ENCODE measurements at places on chromosomes 3 and 15. TPM values are rescaled to one million over a fixed set of nuclear protein-coding genes. Genes with fewer than 3 reads are reported as not detected.
A peak's percentile ranks its signal among the peaks of the same experiment; 100 is the strongest.

GRCh38 chr3:42600958-42601675, 631 bp downstream of the NKTR start:
- peaks cover 29% of the 10 kb centered on the region for H3K4me1 ChIP-seq
- H3K27me3 ChIP-seq, result no peaks in the 10 kb centered on the region
- DNase-seq, result peak; percentile 86
- H3K4me3 ChIP-seq, result peak overlapping the region; percentile 94

The NUP210 gene
- 1.5 TPM for total RNA-seq

DNA sequence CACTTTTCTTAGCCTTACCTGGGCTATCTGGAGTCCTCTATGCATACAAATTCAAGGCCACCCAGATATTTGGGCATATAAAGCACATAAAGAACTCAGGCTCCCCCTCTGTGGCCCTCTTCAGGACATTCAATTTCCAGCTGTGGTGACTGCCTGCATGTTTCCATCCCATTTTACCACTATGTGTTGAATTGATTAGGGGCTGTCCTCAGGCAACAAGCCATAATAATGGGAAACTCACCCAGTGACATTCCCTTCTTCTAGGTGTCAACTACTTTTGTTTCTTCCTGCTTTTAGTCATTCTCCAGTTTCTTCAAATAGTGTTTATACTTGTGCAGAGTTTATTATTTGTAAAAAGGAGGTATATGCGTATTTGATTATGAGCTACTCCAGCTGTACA, 18.0 kb downstream of the NRG4 start:
- no peak overlapping the region for H3K4me3 ChIP-seq
- no peak overlapping the region for H3K27ac ChIP-seq
- DNase-seq, result no peak
- no peaks in the 10 kb centered on the region for H3K36me3 ChIP-seq
- no peaks in the 10 kb centered on the region for H3K4me1 ChIP-seq

The SLC28A2 gene
- total RNA-seq, result not detected

The CAMK2N2 gene
- total RNA-seq, result 1.8 TPM

DNA sequence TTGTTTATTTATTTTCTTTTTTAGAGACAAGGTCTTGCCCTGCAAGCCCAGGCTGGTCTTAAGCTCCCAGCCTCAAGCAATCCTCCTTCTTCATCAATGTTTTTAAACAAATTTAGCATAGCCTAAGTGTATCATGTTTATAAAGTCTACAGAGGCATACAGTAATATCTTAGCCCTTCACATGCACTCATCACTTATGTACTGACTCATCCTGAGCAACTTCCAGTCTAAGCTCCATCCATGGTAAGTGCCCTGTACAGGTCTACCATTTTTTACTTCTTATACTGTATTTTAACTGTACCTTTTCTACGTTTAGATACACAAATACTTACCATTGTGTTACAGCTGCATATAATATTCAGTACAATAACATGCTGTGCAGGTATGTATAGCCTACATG, 860.0 kb downstream of the FHIT start:
- no peak overlapping the region for H3K4me3 ChIP-seq
- H3K27me3 ChIP-seq, result peaks cover 8% of the 10 kb centered on the region
- no peaks in the 10 kb centered on the region for H3K36me3 ChIP-seq
- no peaks in the 10 kb centered on the region for H3K4me1 ChIP-seq
- no peak overlapping the region for H3K27ac ChIP-seq

The CHRM5 gene
- not detected for total RNA-seq

The ISLR2 gene
- total RNA-seq, result 6.1 TPM

- no peaks in the 10 kb centered on the region for H3K4me1 ChIP-seq
- H3K36me3 ChIP-seq, result no peaks in the 10 kb centered on the region
- H3K27ac ChIP-seq, result no peak overlapping the region
- DNase-seq, result no peak
- H3K4me3 ChIP-seq, result no peak overlapping the region
These were observed 6.7 kb downstream of the NBEAL2 start for GRCh38 chr3:46986055-46986730.

GRCh38 chr3:134201201-134202130, 49.2 kb downstream of the RYK start:
- no peaks in the 10 kb centered on the region for H3K27me3 ChIP-seq
- H3K36me3 ChIP-seq, result peaks cover 30% of the 10 kb centered on the region
- H3K4me3 ChIP-seq, result no peak overlapping the region
- H3K4me1 ChIP-seq, result peaks cover 11% of the 10 kb centered on the region
- DNase-seq, result no peak

DNA sequence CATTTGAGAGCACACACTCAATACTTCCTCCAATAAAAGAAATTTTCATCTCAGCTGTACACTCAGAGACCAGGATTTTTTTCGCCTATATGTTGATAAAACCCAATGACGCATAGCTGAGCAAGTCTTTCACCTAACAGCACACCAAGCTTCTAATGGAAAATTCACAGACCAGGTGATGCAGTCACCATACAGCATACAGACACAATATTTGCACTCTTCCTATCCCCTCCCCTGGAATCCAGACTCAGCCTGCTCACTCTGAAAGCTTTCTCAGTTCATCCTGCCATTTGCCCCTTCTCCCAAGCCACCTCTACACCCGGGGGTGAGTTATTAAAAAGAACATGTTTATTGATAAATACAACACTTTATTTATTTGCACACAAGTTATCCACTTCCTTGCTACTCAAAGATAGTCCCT, 1.7 kb downstream of the TBC1D5 start:
- DNase-seq, result no peak
- peaks cover 2% of the 10 kb centered on the region for H3K36me3 ChIP-seq
- peaks cover 32% of the 10 kb centered on the region for H3K4me1 ChIP-seq
- H3K4me3 ChIP-seq, result peak overlapping the region; percentile 93
- no peaks in the 10 kb centered on the region for H3K27me3 ChIP-seq

DNA sequence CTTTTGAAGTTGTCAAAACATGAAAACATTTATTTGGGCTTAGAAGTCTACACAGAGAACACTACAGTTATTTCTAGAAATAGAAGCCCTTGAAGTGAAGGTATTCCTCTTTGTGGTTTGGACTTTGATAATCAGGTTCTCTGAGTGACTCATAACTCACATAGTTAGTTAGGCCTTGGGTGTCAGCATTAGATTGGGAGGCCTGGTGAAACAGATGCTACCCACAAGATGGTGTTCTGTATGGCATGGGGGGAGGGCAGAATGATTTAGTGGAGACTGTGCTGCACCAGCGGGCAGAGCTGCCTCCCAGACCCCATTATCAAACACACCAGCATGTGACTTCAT, 108.9 kb upstream of the ETV5 start:
- no peak for DNase-seq
- no peak overlapping the region for H3K4me3 ChIP-seq
- no peaks in the 10 kb centered on the region for H3K36me3 ChIP-seq
- H3K27ac ChIP-seq, result no peak overlapping the region

The ADAMTSL3 gene
- total RNA-seq, result not detected

DNA sequence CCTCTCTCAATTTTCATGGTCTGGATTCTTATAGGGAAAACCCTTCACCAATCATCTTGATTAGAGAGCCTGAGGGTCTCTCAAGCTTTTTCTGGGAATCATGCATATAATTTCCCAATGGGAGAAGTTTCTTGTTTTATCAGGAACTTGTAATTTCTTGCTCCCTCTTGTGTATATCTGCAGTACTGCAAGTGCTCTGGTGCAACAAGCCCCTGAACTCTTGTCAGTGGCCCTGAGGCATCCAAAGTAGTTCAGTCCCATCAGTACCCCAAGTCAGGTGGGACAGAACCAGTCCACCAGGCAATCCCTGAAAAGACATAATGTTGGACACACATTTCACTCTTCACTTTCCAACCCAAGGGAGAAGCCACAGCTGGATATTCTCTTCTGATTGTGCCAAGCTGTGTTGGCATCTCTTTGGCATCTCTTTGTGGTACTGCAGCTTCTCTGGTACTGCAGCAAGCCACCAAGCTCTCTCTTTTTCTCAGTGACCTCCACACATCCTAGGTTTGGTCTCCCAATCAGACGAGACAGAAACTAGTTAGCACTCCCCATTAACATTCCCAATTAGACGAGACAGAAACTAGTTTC, 214.5 kb downstream of the ZIC4 start:
- H3K27me3 ChIP-seq, result no peaks in the 10 kb centered on the region
- no peak overlapping the region for H3K27ac ChIP-seq
- peaks cover 2% of the 10 kb centered on the region for H3K36me3 ChIP-seq

The SLCO2A1 gene
- total RNA-seq, result 10.7 TPM

DNA sequence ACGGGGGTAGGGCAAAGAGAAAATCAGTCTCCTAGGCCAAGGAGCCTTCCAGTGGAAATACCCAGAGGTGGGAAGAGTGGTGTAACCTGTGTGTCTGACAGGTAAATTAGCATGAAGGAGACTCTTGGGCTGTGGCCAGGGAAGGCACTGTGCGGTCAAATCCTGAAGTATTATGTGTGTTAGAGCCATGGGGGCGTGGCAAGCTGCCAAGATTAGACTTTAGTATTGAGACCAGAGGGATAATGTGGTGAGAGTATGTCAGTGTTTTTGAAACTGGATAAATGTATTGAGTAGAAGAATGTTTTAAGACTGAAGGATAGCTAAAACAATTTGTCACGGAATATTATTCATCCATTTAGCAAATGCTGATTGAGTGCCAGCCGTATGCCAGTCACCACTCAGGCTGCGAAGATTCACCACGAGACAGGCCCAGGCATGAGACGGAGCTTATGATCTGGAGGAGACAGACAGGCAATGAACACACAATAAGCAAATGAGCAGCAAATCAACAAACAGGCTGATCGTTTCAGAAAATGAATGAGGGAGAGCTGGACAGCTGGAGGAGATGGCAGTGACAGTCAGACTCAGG, 445.9 kb downstream of the MCTP2 start:
- no peaks in the 10 kb centered on the region for H3K36me3 ChIP-seq
- no peaks in the 10 kb centered on the region for H3K27me3 ChIP-seq
- no peaks in the 10 kb centered on the region for H3K4me1 ChIP-seq
- no peak for DNase-seq
- H3K27ac ChIP-seq, result no peak overlapping the region

GRCh38 chr3:46909535-46910161, 32.1 kb downstream of the PTH1R start:
- H3K27me3 ChIP-seq, result no peaks in the 10 kb centered on the region
- H3K36me3 ChIP-seq, result no peaks in the 10 kb centered on the region

The PLS1 gene
- total RNA-seq, result 0.78 TPM

GRCh38 chr3:47083786-47084185, 80.1 kb downstream of the SETD2 start:
- no peak overlapping the region for H3K27ac ChIP-seq
- H3K36me3 ChIP-seq, result peaks cover 63% of the 10 kb centered on the region
- H3K4me3 ChIP-seq, result no peak overlapping the region
- H3K27me3 ChIP-seq, result no peaks in the 10 kb centered on the region
- DNase-seq, result no peak

DNA sequence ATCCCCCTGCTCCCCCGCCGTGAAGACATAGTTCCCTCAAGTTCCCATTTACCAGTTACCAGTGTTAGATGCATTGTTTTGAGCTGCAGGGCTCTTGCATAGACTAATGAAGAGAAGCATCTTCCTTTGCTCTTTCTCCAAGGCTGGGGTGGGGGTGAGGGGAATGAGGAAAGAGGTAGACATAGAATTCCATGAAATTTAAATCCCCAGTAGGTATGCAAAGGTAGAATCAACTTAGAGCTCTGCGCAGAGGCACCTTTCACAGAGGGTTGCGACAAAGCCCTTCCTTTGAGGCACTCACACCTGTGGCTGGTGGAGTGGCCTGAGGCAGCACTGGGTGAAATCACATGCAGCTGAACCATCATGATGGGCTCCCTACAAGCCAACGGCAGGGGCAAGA, 101.3 kb downstream of the WDR76 start:
- H3K36me3 ChIP-seq, result no peaks in the 10 kb centered on the region
- H3K4me3 ChIP-seq, result no peak overlapping the region
- no peak for DNase-seq
- peaks cover 45% of the 10 kb centered on the region for H3K27me3 ChIP-seq
- H3K27ac ChIP-seq, result no peak overlapping the region

GRCh38 chr3:45792036-45792435, 4.3 kb downstream of the SLC6A20 start:
- H3K27ac ChIP-seq, result no peak overlapping the region
- H3K27me3 ChIP-seq, result peaks cover 79% of the 10 kb centered on the region
- peaks cover 2% of the 10 kb centered on the region for H3K36me3 ChIP-seq
- no peak overlapping the region for H3K4me3 ChIP-seq
- peak; percentile 68 for DNase-seq

Measured in osteocyte (in vitro differentiated cells).